ENCODE measurements at places on chromosomes 3 and 15.

GRCh38 chr15:100972975-100973350 lies 53.8 kb downstream of the LRRK1 start:
- no peak for DNase-seq

DNA sequence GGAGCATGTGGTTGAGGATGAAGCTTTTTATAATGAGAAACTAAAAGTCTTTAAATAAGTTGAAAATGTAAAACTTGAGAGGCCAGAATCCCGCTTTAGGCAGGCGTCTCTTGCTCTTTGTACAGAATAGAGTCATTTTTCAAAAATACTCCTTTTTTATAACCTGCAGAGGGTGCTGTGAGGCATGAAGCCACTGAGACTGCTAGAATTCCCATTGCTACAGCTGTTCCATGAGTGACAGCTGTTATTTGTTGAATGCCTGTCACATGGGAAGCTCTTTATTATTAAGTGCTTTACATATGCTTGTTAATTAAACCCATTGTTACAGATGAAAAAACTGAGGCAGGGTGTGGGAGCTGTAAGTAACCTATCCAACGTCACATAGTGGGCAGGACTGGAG lies 18.5 kb downstream of the MINAR1 start:
- no peak for DNase-seq

- no peak for DNase-seq
Observed at GRCh38 chr3:178152031-178152806, 384.0 kb upstream of the KCNMB2 start.

GRCh38 chr15:77830051-77830468 lies 197.3 kb upstream of the LINGO1 start:
- DNase-seq, result no peak

GRCh38 chr15:27028858-27029477 lies 58.0 kb downstream of the GABRG3 start:
- DNase-seq, result no peak

DNA sequence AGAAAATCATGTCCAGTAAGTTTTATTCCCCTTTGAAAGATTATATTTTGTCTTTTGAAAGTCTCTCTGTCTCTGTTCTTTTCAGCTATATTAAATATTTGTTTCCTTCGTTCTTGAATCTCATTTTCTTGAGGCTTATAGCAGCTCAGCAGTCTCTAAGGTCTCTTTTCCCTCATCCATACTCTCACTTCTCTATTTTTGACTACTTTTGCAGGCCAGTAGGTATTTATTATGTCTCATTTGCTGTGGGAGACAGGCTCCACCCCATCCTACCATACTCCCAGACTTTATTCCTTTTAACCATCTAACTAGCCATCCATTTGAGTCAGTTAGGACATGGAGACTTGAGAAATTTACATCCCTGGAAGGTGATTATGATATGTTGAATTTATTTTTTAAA lies 71.0 kb downstream of the FILIP1L start:
- DNase-seq, result no peak

GRCh38 chr15:31590609-31591008 lies 264.0 kb downstream of the KLF13 start:
- DNase-seq, result no peak

GRCh38 chr3:12193485-12194165 lies 34.9 kb upstream of the TIMP4 start:
- no peak for DNase-seq

DNA sequence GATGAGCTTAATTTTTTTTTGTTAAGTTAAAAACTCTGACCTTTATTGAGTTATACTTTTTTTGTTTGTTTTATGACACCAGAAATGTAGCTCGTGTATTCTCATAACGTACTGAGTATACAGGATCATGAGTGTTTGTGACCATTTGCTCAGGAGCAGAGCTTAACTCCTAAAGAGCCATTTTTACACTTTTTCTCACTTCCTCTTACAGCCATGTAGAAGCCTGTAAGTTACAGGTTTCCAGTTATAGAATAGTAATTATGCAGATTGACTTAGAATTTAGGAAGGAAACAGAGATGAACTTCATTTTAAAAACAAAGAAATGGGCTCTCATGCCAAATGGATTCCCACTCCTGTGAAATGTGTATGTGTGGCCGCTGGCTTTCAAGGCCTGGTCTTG lies 151.7 kb downstream of the MCTP2 start:
- no peak for DNase-seq

DNA sequence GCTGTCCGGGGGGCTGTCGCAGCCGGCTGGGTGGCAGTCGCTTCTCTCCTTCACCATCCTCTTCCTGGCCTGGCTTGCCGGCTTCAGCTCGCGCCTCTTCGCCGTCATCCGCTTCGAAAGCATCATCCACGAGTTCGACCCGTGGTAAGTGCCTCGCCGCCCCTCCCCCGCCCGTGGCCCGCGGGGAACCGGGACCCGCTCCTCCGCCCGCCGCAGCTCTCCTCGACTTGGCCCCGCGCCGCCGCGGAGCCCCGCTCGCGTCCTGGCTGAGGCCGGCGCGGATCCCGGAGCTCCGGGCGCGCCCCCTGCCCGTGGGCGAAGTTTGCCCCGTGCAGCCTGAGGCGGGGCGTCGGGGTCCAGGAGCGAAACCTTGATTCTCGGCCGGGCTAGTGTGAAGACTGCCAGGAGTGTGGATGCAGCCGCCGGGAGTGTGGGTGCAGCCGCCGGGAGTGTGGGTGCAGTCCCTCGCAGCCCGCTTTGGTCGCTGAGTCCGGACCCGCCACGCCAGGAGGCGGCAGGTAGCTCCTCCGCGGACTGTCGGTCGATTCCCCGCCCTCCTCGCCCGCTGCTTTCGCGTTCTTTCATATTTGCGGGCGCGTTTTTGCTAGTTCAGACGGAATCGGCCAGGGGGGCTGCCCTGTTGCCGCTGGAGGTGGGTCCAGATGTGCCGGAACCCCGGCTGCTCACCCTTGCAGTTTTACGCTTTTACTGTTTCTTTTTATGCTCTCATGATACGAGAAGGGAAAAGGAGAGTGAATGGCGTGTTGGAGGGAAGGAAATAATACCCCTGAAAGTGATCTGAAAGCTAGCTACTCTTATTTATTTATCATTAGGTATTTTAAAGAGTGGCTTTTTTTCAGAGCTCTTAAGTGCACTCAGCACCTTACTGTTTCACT lies 692 bp downstream of the STT3B start:
- no peak for DNase-seq

DNA sequence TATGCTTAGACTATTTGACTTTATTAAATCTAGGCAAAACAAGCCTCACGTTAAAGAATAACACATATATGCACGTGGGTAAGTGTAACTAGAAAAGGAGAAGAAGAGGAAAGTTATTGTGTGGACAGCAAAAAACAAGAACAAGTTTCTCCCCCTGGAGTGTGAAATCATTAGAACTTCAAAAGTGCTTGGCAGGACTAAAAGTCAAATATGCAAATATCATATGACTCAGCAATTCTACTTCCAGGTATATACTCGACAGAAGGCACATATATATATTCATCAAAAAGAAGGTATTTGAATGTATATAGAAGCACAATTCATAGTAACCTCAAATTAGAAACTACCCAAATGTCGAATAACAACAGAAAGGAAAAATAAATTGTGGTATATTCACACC lies 68.9 kb upstream of the STXBP5L start:
- DNase-seq, result no peak

GRCh38 chr3:72370947-72371346 lies 477.3 kb downstream of the SHQ1 start:
- no peak for DNase-seq

DNA sequence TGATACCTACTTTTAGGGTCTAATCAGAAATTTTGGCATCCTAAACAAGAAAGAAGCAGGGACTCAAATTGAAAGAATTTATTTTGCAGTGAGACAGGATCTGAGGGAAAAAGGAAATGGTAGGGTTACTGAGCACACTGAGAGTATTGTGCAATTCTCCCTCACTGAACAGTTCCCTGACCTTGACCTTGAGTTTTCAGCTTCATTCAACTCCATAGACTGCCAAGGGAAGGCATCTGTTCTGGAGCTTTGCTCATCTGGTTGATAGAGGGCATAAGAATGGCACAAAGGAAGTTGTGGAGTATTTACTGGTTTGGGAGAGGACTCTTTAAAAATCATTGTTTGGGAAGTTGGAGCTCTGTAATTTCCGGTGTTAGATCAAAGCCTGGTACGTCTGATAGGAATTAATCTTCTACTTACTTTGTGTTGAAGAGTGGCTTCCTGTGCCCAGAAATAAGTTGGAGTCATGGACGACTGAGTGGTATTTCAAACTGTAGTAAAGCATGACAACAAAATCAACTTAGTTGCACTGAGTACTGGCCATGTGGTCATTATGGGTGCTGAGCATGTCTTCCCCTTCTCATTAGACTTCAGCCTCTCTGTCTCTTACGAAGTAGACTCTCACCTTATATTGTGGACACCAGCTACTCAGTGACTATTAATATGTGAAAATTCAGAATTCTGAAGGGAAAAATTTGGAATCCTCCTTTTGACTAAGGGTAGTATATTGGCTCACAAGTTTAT lies 40.8 kb downstream of the CLDN1 start:
- no peak for DNase-seq

- no peak for DNase-seq
Observed at GRCh38 chr15:68112706-68113105, 58.6 kb downstream of the PIAS1 start.

GRCh38 chr15:59148153-59148833 lies 43.3 kb downstream of the CCNB2 start:
- DNase-seq, result no peak

DNA sequence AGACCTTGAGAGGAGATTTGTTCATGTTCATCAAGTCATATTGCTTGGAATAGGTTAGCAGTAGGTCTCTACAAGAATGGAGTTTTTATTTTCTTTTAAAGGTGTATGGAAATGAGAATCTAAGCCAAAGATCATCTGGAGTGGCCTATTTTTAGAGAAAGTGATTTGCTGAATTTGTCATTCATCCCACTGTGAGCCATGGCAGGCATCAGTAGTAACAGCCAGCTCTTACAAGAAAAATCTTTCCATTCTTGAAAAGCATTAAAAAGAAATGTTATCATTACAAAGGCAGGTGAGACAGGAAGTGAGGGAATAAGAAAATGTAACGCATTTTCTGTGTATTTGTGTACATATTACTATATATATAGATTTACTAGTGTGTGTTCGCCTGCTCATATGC lies 29.6 kb downstream of the STAC start:
- DNase-seq, result no peak

GRCh38 chr3:128736601-128737000 lies 10.6 kb downstream of the RAB7A start:
- DNase-seq, result no peak

DNA sequence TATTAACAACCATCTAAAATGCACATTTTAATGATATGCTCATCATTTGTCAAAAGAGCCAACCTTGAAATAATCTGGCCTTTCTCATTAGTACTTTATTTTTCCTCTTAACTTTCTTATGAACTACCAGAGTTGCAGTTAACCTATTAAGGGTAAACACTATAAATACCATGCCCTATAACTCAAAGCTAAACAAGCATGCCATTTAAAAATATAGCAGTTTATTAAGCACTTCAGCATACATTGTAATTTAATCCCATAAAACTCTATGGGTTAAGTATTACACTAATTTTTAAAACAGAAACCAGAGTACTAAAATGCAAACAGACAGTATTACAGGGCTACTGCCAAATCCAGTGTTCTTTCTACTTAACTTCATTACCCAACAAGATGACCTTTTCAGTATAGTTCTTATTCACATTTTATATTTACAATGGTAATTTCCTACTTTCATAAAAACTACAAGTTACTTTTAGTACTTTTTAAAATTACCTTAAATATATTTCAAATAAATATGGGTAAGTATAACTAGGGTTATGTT lies 11.8 kb downstream of the NPTN start:
- DNase-seq, result no peak

GRCh38 chr15:67755264-67755663 lies 70.0 kb upstream of the SKOR1 start:
- no peak for DNase-seq

- DNase-seq, result no peak
Observed at GRCh38 chr3:15932348-15933300, 134.8 kb upstream of the ANKRD28 start.

GRCh38 chr3:10309736-10310135 lies 11.2 kb downstream of the SEC13 start:
- DNase-seq, result no peak

DNA sequence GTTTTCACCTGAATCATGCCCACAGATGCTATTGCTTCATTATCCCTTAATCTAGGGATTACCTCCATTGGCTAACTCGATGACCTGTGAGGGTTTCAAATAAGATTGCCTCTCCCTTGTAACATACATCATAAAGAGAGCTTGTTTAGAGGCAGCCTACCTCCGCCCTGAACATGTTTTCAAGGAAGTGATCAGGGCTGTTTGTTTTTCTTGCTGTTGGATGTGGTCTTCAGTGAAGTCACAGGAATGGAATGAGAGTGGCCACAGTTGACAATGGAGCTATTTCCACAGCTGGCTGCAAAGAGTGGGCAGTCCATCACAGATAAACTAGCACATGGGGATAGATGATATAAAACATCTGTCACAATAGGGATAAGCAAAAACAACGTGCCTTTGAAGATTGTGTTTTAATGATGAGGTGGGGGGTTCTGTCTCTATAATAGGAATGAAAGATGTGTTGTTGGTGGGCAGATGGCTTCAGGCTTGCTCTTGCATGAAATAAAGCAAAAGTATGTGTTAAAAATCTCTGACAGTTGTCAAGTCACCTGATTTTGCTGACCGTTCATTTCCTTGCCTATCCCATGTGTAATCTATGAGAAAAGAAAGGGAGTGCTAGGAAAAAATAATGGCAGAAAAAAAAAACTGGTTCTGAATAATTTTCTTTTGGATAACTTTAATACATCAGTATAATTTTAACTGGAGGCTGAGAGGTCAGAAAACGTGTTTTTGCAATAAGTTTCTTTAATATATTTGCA lies 642.3 kb downstream of the RBMS3 start:
- no peak for DNase-seq

GRCh38 chr15:89898614-89899294 lies 5.0 kb upstream of the AP3S2 start:
- no peak for DNase-seq

DNA sequence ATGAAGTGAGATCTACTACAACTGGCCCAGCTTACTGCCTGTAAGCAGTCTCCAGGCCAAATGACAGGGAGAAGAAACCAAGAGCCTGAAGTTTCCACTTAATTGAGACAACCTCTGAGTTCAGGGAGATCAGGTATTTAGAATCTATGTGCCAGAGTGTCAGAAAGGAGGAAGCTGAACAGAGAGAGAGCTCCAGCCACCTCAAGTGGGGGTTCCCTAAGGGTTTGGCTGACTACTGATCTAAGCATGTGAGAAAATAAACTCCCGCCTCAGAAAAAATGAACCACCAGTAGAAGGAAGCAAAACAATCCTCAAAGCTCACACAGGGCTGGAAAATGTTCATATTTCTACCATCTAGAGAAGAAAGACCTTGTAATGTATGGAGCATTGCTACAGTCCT lies 25.0 kb downstream of the ADAM10 start:
- no peak for DNase-seq

- no peak for DNase-seq
Observed at GRCh38 chr3:18044971-18045880, 302.8 kb upstream of the TBC1D5 start.

GRCh38 chr3:27521872-27522265 lies 37.7 kb upstream of the SLC4A7 start:
- no peak for DNase-seq

DNA sequence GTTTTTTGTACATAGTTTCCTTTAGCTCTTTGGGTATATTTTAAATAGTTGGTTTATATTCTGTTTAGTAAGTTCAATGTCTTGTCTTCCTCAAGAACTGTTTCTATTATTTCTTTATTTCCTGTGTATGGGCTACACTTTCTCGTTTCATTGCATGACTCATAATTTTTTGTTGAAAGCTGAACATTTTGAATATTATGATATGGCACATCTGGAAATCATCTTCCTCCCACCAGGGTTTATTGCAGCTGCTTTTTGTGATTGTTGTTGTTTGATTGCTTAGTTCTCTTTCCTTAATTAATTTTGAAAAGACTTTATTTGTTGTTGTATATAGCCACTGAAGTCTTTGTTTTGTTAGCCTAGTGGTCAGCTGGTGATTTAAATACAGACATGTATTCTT lies 43.8 kb downstream of the LSM3 start:
- DNase-seq, result no peak
